ENCODE measurements at places on chromosomes 4 and X. TPM values are rescaled to one million over a fixed set of nuclear protein-coding genes. Genes with fewer than 3 reads are reported as not detected.

Gene COL4A6
- 1.0 TPM for polyA plus RNA-seq

Gene PDGFC
- polyA plus RNA-seq: 13.1 TPM

Gene HTR2C
- under 0.01 TPM for polyA plus RNA-seq

Gene TEX13D
- polyA plus RNA-seq: 0.37 TPM

Gene ZNF674
- 2.8 TPM for polyA plus RNA-seq

DNA sequence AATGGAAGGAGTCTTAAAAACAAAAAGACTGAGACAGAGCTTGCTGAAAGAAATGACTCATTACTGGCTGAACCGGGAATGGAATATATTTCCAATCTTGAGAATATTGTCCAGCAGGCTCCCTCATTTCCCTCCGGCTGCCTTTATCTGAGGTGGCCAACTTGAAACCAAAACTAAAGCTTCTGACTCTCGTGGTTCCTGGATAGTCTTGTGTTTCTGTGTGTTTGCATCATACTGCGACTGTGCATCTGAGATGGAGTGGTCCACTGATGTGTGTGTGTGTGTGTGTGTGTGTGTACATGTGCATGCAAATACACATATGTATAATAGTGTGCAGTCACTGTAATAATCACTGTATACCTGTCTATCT lies 145.6 kb upstream of the SCML1 start:
- no peak for DNase-seq

DNA sequence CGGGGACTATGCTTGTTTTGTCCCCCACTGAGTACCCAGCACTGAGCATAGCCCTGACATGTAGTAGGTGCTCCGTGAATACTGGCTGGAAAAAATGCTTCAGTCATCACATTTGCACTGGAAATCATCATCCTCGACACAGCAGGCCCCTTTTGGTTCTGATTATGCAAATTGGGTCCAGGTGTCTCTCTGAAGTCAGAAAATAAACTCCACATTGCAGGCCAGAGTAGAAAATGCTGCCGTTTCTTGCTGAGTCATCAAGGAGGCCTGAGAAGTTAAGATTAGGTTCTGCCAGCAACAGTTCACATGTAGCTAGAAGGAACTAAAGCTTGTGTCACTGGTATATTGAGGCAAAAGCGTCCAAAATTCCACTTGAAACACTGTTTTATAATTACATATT lies 15.0 kb upstream of the STK32B start:
- no peak for DNase-seq

DNA sequence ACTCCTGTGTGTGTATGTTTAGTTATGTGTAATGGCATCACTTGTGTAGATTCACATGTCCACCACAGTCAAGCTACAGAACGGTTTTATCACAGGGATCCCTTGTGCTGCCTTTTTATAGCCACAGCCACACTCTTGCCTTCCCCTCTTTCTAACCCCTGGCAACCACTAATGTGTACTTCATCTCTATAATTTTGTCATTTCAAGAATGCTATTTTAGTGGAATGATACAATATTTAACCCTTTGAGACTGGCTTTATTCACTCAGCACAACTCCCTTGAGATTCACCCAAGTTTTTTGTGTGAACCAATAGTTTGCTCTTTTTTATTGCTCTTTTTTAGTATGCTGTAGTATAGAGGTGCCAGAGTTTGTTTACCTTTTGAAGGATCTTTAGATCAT lies 112.1 kb downstream of the CDKL5 start:
- DNase-seq: no peak

- no peak for DNase-seq
Observed at GRCh38 chr4:20464381-20464780, 212.7 kb downstream of the SLIT2 start.

GRCh38 chr4:113976741-113977525 lies 2.5 kb downstream of the ARSJ start:
- no peak for DNase-seq
